ENCODE measurements at places on chromosomes 7 and 10.

- no peak for DNase-seq
These were observed 36.3 kb downstream of the ENTPD1 start for GRCh38 chr10:95792211-95792780.

GRCh38 chr10:31070691-31071090, 39.0 kb upstream of the ZNF438 start:
- no peak for DNase-seq

DNA sequence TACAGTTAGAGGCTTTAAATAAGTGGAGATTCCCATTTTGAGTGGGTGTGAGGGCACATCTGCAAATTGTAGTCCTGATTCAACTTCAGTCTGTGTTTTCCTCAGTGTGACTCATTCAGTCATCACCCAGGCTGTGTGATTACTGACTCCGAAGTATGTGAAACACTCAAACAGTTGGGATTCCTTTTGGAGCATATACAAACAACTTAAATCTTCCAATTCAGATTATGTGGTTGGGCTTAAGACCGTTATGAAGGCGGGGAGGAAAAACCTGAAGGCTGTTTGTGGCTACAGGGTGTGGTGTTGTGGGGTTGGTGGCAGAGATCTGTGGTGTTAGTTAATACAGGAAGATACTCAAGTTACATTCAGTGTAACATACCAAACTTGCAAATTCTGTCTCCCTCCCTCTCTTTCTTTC, 259.7 kb upstream of the FERD3L start:
- DNase-seq: no peak

DNA sequence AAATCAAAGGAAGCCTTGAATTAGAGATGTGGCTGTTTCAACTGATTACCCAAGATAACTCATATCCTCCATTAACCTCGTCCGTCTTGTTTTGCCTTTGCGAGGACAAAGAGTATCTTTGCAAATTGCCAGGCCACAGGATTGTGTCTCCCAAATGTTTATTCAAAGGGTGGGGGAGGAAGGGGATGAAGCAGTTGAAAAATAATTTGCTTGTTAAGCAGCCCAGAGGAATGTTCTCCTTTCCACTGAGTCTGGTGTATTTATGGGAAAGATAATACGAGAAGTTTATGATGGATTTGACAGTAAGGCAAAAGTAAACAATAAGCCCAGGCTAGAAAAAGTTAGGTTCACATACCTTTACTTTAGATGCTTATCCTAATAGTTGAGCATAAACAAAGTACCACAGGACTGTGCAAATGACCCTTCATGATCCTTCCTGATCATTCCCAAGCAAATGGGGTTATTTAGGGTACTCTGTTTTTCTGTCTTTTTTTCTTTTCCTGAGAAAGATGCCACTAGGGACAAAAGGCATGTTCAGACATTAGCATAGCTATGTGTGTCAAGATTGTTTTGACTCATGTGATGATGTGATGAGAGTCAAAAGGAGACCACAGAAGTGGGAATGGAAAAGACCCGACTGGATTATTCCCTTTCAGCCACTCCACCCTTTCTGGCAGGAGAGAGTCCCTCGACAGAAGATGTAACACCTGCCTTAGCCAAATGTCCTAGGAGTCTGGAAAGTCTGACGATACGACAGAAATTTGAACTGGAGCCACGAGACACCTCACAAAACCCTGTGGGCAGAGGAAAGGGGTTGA, 243.0 kb upstream of the GLI3 start:
- no peak for DNase-seq

GRCh38 chr7:151794508-151795167, 82.3 kb downstream of the PRKAG2 start:
- DNase-seq: no peak

- DNase-seq: no peak
These were observed 18.5 kb downstream of the STAM start for GRCh38 chr10:17662193-17663138.

DNA sequence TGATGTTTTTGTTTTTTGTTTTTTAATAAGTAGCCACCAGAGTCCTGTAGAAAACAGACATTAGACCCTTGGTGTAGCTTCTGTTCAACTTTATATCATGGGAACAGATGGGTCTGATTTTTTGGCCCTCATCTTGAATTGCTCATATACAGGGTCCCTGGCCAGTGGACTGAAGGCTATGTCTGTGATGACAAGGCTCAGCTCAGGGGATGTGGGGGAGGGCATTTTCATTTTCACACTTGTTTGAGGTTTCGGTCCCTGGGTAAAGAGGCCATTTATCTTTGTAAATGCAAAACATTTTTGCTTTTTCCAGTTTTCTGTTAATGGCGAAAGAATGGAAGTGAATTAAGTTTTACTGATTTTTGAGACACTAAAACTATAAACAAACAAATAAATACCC, 257.6 kb upstream of the PHYHIPL start:
- no peak for DNase-seq

- DNase-seq: no peak
These were observed 69.8 kb upstream of the LSM8 start for GRCh38 chr7:118114175-118114574.

GRCh38 chr7:67361150-67361549, 364.5 kb downstream of the TYW1 start:
- no peak for DNase-seq

DNA sequence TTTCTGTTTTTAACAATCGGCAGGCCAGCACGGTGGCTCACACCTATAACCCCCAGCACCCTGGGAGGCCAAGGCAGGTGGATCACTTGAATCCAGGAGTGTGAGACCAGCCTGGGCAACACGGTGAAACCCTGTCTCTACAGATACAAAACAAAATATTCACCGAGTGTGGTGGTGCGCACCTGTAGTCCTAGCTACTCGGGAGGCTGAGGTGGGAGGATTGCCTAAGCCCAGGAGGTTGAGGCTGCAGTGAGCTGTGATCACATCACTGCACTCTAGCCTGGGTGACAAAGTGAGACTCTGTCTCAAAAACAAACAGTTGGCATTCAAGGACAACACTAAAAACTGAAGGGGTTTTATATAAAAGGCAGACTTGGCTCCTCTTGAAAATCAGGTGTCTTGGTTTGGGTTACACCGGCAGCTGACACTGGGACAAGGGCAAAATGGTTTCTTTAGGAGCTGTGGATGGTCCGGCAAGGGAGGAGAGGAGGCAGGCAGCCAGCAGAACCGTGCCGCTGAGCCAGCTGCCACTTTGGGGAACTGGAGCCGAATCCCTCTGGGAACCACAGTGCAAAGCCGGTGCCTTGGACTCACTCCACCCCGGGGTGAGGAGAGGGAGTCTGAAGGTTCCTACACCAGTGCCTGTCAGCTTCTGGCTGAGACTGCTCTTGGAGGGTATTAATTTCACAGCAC, 52.6 kb downstream of the CHST3 start:
- no peak for DNase-seq

DNA sequence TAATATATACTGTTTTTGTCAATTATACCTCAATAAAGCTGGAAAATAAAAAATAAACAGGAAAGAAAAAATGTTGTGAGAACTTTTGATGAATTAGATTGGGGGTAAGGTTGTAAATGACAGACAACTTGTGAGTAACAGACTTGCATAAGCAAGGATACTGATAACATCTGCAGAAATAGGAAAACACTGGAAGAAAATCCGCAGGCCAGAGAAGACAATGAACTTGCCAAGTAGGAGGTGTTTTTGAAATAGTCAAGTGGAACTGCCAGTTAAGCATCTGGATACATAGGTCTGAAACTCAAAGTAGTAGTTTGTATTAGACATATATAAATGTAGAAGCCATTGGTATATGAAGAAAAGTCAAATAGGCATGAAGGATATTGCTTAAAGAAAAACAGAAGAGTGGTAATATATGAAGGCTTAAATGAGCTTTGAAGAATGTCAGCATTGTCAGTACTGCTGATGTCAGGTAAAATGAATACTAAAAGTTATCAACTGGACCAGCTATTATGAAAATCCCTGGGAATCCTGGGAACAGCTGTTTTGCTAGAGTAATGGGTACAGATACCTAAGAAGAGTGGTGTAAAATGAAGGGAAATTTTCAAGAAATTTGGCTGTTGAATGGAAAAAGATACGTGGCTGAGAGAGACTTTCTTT, 58.7 kb downstream of the DNAJC1 start:
- no peak for DNase-seq

- DNase-seq: peak; percentile 43
These were observed 26.2 kb downstream of the FAM171A1 start for GRCh38 chr10:15344876-15345285.

- peak; percentile 45 for DNase-seq
These were observed 42.3 kb downstream of the ARID5B start for GRCh38 chr10:61943674-61944378.

- no peak for DNase-seq
These were observed 103.4 kb downstream of the ATXN7L1 start for GRCh38 chr7:105773030-105773460.

DNA sequence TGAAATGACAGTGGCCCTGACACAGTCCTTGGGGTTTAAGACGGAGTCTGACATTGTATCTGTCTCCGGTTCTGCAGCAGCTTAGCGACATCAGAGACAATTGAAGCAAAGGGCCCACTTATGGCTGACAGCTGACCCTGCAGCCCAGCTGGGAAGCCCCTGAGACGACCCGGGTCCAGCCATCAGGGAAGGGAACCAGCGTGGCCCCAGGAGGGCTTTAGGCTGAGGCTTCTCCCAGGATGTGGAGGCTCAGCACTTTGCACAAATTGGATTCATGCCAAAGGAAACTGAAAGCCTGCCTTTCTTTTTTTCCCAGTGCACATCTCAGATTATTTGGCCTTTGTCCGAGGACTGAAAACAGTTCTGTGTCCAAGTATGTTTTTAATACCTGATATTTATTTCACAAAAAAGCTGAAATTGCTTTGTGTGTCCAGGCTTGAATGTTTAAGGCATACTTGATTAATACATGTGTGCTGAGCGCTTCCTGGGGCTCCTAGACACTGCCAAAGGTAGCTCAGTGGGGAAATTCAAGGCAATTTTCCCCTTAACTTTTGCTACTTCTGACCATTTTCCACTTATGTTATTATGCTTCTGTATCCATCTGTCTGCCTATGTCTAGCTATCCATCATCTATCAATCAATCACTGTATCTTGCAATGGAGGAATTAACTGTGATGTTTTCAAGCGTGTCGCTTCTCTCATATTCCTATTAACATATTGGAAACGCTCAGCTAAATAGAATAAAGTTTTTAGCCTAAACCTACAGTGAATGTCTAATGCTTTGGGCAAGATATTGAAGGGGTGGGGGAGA, 34.8 kb downstream of the KLF6 start:
- DNase-seq: no peak

DNA sequence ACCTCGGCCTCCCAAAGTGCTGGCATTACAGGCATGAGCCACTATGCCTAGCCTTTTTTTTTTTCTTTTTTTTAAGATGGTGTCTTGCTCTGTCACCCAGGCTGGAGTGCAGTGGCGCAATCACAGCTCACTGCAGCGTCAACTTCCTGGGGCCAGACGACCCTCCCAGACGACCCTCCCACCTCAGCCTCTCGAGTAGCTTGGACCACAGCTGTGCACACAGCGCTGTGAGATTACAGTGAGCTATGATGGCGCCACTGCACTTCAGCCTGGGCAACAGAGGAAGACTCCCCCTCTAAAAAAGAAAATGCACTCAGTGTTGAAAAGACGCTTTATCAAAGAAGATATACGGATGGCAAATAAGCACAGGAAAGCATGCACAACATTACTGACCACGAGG, 16.5 kb upstream of the WIPI2 start:
- DNase-seq: no peak

DNA sequence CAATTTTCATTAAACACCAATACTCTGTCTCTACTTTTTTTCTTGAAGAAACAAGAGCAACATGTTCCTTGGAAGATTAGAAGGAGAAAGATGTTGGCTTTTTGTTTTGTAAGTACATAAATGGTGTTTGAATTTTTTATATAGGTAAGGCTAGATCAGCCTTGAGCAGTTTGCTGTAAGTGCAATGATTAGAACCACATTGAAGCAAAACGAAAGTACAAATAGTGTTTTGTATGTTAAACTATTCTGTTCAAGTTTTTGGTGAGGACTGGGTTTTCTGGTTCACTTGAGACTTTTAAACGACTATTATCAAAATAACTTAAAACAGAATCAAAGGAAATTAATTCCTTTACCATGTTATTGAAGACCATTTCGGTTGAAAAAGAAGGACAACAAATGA, 162.9 kb upstream of the NRP1 start:
- no peak for DNase-seq

GRCh38 chr7:51019191-51019844, 236.6 kb upstream of the GRB10 start:
- no peak for DNase-seq

- DNase-seq: no peak
These were observed 17.5 kb downstream of the ZNF862 start for GRCh38 chr7:149855361-149856305.
